ENCODE measurements at places on chromosomes 16 and 17. TPM values are rescaled to one million over a fixed set of nuclear protein-coding genes. Genes with fewer than 3 reads are reported as not detected.
A peak's percentile ranks its signal among the peaks of the same experiment; 100 is the strongest.

- no peak for DNase-seq
These were observed 202.6 kb downstream of the PARN start for GRCh38 chr16:14427371-14427948.

GRCh38 chr16:26709175-26709574, 357.6 kb upstream of the C16orf82 start:
- no peak for DNase-seq

TP53 gene
- polyA plus RNA-seq, result 27.6 TPM

- DNase-seq, result no peak
These were observed 1.0 kb downstream of the NME2 start for GRCh38 chr17:51166987-51167931.

GRCh38 chr17:37802712-37803416, 58.0 kb upstream of the HNF1B start:
- DNase-seq, result peak; percentile 39

GRCh38 chr17:2263183-2264066, 40.2 kb downstream of the SMG6 start:
- DNase-seq, result no peak

- no peak for DNase-seq
These were observed 17.7 kb downstream of the HSD11B2 start for GRCh38 chr16:67448580-67448979.

All from BJ (cell line).